DMS153 (cell line): ENCODE measurements at places on chromosomes 7 and 10.

- DNase-seq = no peak
Measured at GRCh38 chr7:13448243-13448642, 541.2 kb downstream of the ETV1 start.

- DNase-seq = no peak
Measured at GRCh38 chr7:98562871-98563495, 54.1 kb upstream of the NPTX2 start.

GRCh38 chr10:8060010-8060703 is 5.7 kb downstream of the GATA3 start:
- no peak for DNase-seq

DNA sequence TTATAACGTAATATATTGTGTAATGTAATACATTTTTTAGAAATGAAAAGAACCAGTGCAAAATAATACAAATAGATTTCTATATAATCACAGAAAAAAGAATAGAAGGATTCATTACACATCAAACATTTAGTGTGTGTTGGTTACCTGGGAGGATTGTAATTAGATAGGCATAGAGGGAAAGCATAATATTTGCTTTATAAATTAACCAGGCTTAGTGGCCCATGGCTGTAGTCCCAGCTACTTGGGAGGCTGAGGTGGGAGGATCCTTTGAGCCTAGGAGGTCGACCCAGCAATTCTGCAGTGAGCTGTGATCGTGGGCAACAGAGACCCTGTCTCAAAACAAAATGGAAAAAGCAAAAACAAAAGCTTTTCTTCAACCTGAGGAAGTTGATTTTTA is 5.0 kb upstream of the CNOT4 start:
- no peak for DNase-seq

DNA sequence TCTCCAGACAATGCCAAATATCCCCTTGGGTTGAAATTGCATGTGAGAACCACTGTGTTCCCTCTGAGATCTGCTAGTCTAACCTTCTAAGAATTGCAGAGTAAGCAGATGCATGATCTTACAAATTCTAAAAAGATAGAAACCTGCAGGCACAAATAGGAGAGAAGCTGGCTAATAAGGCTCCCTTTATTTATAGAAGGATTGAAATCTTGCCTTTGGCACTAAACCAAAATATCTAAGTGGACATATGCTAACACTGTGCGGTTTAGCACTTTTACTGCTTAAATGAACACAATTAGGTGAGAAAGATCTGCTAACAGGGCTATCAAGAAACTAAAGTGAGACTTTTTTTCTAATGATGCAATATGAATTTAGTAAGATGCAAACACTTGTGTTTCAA is 225.5 kb downstream of the DOCK4 start:
- DNase-seq = no peak

DNA sequence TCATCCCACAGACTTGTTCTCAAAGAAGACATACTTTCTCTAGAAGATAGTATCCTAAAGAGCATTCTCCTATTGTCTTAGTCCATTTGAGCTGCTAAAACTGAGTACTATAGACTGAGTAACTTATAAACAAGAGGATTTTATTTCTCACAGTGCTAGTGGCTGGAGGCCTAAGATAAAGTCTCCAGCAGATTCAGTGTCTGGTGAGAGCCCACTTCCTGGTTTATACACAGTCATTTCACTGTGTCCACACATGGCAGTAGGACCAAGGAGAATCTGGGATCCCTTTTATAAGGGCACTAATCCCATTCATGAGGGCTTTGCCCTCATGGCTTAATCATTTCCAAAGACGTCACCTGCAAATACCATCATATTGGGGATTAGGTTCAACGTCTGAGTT is 68.7 kb downstream of the LRRC17 start:
- no peak for DNase-seq
